ENCODE measurements at places on chromosomes 5 and 9. TPM values are rescaled to one million over a fixed set of nuclear protein-coding genes. Genes with fewer than 3 reads are reported as not detected.
A peak's percentile ranks its signal among the peaks of the same experiment; 100 is the strongest.

ZNF474 gene
- total RNA-seq = not detected

- ATAC-seq = no peak
These were observed 129.3 kb upstream of the STC2 start for GRCh38 chr5:173457482-173457881.

TTC16 gene
- not detected for total RNA-seq

SLC25A25 gene
- 15.2 TPM for total RNA-seq

- peak; percentile 83 for ATAC-seq
These were observed 25.2 kb downstream of the RIGI start for GRCh38 chr9:32500768-32501167.

DNA sequence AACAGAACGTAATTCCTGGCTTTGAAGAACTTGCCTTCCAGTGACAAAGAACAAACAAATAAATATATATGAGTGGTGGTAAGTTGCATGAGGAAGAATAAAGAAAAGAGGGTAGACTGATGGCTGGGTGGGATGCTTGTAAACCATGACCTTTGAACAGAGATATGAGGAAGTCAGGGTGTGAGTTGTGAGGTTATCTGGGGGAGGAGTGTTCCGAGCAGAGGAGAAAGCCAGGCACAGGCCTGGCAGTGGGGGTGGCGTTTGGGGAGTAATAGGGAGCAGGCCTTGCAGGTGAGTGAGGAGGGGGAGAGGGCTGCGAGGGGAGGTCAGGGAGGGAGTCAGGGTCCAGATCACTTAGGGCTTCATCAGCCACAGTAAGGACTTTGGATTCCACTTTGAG lies 213.4 kb downstream of the PTTG1 start:
- ATAC-seq = no peak

GRCh38 chr5:138601444-138601843 lies 26.2 kb upstream of the HSPA9 start:
- peak; percentile 74 for ATAC-seq

GRCh38 chr5:124730381-124730780 lies 16.1 kb downstream of the ZNF608 start:
- ATAC-seq = no peak

PCDHB16 gene
- total RNA-seq = 0.48 TPM

SPEF2 gene
- 1.6 TPM for total RNA-seq

- ATAC-seq = no peak
These were observed 395.8 kb downstream of the KDM4C start for GRCh38 chr9:7153566-7153965.

GRCh38 chr9:5510989-5511388 lies 658 bp downstream of the PDCD1LG2 start:
- no peak for ATAC-seq

DNA sequence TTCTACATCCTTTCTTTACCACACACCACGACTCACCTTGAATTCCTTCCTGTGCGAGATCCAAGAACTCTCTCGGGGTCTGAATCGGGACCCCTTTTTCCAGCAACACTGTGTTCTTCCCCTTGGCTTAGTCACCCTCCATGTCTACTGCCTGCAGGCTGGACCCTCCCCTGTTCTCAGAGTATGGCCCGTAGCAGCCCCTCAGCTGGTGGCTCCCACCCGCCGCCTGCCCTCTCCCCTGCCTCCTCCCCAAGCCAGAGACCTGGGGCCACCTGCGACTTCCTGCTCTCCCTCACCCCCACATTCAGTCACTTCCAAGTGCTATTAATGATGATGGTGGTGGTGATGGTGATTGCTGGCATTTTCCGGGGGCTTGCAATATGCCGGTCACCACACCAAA lies 6.5 kb upstream of the IL4 start:
- ATAC-seq = no peak

DNA sequence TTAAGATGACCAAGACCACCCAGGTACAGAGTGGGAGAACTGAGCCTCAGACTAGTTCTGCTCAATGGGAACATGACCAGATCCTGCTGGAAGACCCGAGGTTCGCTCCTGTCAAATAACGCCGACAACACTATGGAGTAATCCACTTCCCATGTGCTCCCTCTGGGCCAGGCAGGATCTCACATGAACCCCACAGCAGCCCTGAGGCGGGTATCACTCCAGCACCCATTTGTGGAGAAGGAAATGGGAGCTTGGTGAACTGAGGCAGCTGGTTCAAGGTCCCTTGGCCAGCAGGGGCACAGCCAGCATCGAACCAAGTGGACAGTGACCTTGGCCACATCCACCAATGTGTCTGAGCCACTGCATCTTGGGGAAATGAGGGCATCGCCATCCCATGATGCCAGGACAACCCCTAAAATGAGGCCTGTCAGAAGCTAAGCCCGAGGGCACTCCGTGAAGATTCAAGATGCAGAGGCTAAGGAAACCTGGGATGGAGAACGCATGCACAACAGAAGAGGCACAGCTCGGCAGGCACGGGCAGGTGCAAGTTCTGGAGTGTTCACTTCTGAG lies 8.5 kb downstream of the ANKS6 start:
- ATAC-seq = no peak

ADAMTS12 gene
- 0.52 TPM for total RNA-seq

DNA sequence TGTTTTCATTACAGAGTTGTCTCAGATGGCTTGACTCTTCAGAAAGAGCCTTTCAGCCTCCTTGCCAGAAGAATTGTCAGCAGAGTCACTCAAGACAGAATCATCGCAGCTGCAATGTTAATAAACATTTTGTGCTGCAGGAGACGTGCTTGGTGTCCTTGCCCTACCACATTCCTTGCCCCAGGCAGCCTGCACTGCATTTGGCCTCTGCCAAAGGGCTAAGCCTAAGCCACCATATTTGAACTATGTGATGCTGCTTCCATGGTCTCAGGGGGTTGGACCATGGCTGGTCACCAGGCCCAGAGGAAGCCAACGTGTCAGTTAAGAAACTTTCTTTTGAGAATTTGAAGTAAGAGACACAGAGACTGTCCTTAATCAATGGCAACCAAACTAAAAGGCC lies 145.4 kb downstream of the ACTL7B start:
- ATAC-seq = peak; percentile 65

- peak; percentile 96 for ATAC-seq
These were observed 604.5 kb upstream of the KLF4 start for GRCh38 chr9:108093773-108094675.

DNA sequence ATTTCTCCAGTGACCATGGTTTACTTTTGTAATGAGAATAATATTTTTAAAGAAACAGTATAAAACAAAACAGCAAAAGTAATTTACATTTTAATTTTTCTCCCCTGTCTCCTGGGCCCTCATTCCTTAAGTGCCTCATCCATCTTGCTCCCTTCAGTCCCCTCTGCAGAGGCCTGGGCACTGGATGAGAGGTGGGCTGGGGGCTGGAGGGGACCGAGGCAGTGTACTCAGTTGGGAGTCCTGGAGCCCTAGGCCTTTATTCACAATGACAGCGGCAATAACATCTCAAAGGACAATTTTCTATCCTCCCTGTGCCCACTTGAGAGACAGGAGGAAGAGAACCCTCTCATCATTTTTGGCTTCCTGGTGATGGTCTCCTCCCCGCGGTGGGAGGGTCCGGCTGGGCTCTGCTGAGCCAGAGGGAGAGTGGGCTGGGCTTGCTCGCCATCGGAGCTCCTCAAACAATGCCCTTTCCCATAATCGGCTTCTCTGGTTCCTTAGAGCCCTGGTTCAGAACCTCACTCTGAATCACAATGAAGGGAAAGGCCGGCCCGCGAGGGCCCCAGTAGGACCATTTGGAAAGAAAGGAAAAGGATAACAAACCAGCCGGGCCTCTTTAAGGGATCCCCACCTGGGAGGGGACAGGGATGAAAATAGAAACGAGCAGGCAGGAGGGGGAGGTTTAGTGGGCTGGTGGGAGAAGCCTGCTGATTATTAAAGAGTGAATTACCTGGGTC lies 9.7 kb upstream of the SMIM32 start:
- ATAC-seq = no peak
